ENCODE measurements at places on chromosomes 2 and 18. TPM values are rescaled to one million over a fixed set of nuclear protein-coding genes. Genes with fewer than 3 reads are reported as not detected.
A peak's percentile ranks its signal among the peaks of the same experiment; 100 is the strongest.

DNA sequence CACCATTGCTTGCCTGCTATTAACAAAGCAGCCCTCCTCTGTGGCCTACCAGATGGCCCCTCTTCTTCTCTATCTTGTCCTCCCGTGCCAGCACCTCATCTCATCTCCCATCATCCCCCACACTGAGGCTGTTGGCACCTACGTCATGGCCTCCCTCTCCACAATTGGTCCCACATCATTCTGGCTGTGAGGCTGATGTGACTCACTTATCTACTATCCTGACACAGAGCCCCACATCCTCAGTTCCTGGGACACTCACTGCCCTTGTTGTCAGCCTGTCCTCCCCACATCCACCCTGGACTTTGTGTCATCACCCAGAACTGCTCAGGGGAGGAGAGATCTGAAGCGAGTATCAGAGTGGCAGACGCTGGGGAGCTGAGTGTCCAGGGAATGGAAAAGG, 102.9 kb downstream of the MRO start:
- peak; percentile 54 for DNase-seq

DNA sequence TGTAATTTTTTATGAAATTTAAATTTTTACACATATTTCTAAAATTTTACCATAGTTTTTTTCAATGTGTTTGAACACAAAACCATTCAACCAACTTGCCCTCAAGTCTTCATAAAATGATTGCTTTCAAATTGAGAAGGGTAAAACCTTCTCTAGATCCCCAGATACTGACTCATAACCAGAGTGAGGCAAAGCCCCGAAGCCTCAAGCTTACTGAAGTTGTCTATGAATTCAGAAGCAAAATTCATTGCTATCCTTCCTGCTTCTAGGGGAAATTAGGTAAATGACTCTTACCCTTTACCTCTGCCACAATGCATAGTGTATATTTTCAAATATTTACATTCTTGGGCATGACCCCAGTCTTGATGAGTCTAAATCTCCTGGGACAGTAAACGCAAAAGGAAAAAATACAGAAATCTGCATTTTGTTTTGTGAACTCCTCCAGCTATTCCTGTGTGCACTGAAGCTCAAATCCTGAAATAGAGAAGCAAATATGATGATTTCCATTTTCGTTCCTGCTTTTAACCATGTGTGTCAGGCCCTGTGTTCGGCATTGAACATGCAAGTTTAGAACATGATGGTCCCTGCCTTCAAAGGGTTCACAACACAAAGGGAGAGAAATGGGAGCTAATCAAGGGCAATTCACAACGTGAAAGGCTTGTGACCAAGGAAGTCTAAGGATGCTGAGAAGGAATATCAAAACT, 246.3 kb downstream of the SUCLG1 start:
- DNase-seq, result no peak

DNA sequence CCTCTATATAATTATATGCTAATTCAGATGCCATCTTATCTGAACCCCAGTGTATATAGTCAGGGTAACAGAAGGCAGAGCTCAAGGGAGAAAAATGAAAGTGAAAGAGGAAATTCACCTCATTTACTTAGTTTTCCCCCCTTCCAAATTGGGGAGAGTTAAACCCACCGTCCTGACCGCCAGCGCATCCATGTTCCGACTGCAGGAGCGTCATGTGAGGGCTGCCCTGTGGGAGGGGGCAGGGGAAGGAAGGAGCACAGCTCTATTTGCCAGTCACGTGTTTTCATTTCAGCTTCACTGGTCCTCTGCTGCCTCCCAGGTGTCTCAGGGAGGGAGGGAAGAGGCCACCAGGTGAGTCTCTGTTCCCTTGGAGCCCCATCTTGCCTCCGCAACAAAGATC, 13.2 kb downstream of the CNNM4 start:
- no peak for DNase-seq

DNA sequence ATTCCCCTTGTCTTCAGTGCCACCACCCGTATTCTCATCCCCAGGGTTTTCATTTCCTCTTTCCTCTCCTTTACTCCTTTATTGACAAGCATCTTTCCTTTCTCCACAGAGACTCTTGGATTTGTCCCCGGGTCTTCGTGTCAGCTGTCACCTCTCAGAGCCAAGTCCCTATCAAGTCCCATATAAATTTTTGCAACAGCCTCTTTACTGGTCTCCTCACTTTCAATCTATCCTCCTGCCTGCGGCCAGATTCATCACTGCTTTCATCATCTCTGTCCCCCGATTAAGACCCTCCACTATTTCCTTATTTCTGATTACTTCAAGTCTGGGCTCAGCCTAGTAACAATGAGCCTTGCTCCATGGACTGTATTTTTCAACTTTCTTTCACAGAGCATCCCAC, 113.8 kb downstream of the CTAGE1 start:
- no peak for DNase-seq

GRCh38 chr18:23828426-23828825, 139.2 kb downstream of the LAMA3 start:
- DNase-seq, result no peak

GRCh38 chr2:147698166-147698565, 146.7 kb upstream of the ACVR2A start:
- DNase-seq, result no peak

- DNase-seq, result no peak
Measured at GRCh38 chr18:11324956-11325882, 175.8 kb upstream of the PIEZO2 start.

GRCh38 chr18:76838182-76838581, 15.8 kb downstream of the ZNF236 start:
- no peak for DNase-seq

DNA sequence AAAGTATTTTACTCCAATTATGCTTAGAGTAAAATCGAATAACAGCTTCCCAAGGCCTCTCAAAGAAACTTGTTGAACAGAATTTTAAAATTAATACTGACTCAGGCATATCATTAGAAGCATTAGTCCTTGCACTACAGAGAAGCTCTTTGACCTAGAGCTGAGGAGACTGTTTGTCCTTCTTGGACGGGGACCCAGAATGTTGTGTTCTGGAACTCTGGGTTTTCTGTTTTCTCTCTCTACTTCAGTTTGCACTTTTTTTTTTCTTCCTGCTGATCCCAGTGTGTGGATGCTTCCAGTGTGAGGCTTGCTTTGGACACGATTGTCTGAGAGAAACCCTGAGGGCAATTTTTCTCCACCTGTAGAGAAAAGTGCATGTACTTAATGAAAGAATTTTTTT, 847.6 kb downstream of the SOCS6 start:
- no peak for DNase-seq

GRCh38 chr2:72276356-72276755, 128.7 kb upstream of the CYP26B1 start:
- DNase-seq, result no peak

GRCh38 chr2:236781933-236782816, 212.6 kb downstream of the ACKR3 start:
- DNase-seq, result no peak

DNA sequence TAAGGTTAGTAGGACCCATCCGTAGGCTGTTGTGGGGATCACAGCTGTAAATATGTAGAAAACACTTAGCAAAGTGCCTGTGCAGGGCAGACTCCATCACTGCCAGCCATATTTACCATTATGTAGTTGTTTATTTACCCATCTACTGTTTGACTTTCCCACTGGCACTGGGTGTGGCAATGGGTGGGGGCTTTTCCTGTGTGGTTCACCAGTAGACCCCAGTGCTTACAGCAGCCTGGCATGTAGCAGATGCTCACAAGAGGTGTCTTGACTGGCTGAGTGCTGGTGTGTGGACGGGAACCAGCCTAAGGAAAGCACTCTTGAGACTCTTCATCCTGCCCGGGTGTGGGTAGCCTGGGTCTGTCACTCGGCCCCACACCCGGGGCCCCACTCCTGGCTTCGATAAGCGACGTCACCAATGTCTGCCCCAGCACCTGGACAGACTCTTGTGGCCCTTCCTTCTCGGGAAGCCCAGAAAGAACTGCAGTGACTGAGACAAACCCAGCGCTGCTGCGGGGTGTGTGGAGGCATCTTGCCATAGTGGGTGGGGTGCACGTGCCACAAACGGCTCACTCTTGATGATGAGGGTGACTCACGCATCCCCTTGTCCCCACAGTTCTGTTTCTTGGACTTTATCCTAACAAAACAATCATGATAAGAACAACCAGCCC, 78.3 kb downstream of the HDAC4 start:
- DNase-seq, result peak; percentile 49

- no peak for DNase-seq
Measured at GRCh38 chr2:166088634-166089033, 39.2 kb downstream of the SCN1A start.

GRCh38 chr2:99944019-99944418, 198.4 kb downstream of the AFF3 start:
- DNase-seq, result peak; percentile 12

GRCh38 chr2:26274058-26274613, 29.4 kb downstream of the HADHB start:
- peak; percentile 29 for DNase-seq

DNA sequence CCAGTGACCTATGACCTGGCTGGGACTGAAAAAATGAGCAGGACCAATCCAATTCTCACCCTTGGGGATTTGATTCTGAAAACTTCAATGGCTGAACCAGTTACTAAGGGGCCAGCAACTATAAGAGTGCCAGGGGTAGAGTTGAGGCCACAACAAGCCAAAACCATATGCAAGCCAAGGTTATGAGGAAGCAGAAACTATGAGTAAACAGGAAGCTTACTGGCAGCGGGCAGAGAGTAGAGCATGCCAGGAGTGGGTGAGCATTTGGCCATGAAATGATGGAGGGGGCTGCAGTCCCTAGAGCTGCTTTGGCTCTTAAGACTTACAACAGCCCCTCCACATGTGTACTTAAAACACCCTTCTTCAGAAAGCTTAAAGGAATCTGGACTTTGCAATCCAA, 82.4 kb downstream of the RBMS1 start:
- DNase-seq, result no peak

- no peak for DNase-seq
Measured at GRCh38 chr2:20180676-20181648, 44.0 kb downstream of the SDC1 start.

The ZSWIM2 gene
- polyA plus RNA-seq, result not detected

The IL36G gene
- not detected for polyA plus RNA-seq

The UGP2 gene
- 1,308 TPM for polyA plus RNA-seq

The FEV gene
- not detected for polyA plus RNA-seq

The TCF7L1 gene
- 3.9 TPM for polyA plus RNA-seq

The GALNT5 gene
- 0.04 TPM for polyA plus RNA-seq

The FBLN7 gene
- 0.23 TPM for polyA plus RNA-seq

The LCT gene
- not detected for polyA plus RNA-seq

The CLIP4 gene
- 9.6 TPM for polyA plus RNA-seq

The SERPINB13 gene
- not detected for polyA plus RNA-seq
